ENCODE measurements at places on chromosomes 7 and 10.

GRCh38 chr10:117663750-117664149 lies 121.2 kb downstream of the EMX2 start:
- no peak for DNase-seq

- no peak for DNase-seq
Observed at GRCh38 chr7:137625197-137625596, 221.6 kb downstream of the DGKI start.

GRCh38 chr7:42095791-42096190 lies 141.2 kb downstream of the GLI3 start:
- no peak for DNase-seq

DNA sequence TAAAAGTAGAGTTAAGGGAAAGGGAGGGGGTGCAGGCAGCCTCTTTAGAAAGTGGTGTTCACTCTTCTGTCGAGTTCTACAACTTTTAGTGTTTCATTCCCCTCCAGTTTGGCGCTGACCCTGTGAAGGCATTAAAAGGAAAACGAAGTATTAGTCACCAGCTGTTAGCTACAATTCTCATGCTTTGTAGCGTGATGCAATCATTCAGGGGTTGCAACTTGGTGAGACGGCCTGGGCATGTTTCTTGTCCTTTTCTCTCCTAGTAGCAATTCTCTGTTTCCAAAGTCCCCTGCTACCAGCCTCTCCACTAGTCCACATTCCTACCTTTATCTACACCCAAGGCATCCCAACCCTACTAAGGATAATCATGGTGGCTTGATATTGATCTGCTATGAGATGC lies 33.7 kb upstream of the DGKI start:
- no peak for DNase-seq

DNA sequence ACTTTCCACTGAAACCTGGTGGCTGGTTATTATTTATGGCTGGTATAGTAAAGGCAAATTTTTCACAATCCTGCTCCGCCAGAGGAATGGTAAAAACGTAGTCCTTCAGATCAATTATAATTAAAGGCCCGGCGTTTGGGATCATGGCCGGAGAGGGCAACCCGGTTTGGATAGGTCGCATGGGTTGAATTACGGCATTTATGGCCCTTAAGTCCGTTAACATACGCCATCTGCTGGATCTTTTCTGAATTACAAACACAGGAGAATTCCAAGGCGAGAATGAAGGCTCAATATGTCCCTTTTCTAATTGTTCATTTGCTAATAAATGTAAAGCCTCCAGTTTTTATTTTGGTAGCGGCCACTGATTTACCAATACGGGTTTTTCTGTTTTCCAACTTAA lies 11.3 kb upstream of the TAS2R3 start:
- no peak for DNase-seq

DNA sequence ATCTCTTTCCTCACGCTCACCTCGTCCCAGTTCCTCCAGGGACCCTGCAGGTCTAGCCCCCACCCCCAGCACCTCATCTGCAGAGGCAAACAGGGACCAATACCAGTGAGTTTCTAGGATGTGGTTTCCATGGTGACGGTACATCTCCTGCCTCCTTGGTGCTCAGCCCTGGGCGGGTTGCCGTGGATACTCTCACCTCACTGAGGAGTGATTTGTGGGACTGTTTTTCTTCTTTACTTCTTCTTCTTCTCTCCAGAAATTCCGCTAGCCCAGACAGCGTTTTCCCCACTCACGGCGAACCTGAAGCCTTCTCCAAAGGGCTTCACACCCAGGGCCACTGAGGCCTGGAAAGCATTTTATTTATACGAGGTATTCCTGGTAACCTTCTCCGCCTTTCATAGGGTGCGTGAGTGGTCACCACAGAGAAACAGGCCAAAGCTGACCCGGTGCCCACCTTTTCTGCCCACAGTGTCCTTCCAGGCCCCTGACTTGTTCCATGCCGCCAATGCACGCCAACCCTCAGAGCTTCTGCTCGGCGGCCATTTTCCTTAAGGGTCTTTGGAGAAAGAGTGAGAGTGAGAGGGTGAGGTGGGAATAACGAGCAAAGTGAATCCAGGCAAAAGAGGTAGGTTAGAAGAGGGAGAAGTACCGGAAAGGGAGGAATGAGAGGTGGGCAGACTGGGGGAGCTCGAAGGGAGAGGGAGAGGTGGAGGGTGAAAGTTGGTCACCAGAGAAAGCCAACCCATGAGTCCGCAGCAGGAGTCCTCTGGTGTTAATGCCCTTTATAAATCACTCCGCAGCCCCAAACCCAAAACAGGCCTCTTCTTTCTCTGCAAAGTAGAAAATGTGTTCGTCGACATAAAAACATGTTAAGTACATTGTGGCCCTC lies 15.5 kb downstream of the FAM241B start:
- DNase-seq: no peak

DNA sequence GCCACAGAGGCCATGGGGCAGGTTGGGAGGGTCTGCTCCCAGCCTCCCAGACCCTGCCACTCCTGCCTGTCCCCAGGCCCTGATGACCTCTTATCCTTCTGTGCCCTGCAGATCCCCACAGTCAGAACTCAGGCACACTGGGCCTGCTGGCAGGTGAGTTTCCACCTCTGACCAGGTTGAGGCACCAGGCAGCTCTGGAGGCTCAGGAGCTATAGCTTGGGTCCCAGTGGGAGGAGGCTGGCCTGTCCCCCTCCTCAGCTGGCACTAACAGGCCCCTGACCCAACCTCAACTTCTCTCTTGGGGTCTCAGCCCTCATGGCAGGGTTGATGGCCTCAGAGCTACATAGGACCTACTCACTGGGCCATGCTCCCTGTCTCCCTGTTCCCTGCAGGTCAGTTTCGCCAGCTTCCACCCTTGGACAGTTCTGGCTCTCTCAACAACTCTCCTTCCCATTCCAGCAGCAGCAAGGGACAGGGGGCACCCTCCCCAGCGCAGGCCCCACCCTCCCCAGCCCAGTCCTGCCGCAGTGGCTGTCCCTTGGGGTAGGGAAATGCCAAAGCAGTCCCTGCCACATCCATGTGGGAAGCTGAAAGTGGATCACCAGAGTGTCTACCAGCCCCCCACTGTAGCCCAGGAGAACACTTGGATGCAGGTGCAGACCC lies 2.7 kb upstream of the AEBP1 start:
- DNase-seq: no peak

- no peak for DNase-seq
Observed at GRCh38 chr7:20596653-20597052, 18.8 kb upstream of the ABCB5 start.

DNA sequence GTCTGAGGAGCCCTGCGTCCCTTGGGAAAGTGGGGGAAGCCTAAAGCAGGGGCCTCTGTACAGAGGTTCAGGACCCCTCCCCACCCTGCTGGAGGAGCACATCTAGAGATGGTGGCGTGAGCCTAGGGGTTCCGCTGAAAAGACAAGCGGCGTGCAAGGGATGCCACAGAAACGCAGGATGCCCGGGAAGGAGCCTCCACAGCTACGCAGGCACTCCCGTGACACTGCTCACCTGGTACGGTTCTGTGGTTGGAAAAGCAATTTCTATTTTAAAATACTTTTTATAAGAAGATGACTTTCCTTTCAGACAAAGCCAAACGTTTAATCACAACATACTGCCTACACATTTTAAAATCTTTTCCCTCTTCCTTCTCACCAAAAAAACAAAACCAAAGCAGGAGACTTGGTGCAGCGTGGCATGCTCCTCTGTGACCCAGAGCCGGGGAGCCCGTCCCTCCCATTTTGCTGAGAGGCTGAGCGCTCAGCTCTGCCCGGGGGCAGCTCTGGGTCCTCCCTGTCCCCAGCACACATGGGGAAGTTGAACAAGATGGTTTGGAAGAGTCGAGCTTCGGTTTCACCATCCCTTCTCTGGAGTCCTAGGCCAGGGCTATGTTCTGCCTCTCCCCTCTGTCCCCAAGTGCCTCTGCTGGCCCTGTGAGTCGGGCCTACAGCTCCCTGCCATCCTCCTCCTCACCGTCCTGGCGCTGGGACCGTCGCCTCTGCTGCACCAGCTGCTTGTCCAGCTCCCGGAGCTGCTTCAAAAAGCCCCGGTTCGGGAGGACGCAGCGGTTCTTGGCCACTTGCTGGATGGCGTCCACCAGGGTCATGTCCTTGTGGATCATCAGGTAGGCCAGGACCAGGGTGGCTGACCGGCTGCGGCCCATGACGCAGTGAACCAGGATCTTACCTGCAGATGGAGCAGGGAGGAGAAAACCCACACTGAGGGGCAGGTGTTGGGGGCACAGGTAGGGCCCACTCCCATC lies 74.0 kb upstream of the SAMD8 start:
- DNase-seq: no peak

DNA sequence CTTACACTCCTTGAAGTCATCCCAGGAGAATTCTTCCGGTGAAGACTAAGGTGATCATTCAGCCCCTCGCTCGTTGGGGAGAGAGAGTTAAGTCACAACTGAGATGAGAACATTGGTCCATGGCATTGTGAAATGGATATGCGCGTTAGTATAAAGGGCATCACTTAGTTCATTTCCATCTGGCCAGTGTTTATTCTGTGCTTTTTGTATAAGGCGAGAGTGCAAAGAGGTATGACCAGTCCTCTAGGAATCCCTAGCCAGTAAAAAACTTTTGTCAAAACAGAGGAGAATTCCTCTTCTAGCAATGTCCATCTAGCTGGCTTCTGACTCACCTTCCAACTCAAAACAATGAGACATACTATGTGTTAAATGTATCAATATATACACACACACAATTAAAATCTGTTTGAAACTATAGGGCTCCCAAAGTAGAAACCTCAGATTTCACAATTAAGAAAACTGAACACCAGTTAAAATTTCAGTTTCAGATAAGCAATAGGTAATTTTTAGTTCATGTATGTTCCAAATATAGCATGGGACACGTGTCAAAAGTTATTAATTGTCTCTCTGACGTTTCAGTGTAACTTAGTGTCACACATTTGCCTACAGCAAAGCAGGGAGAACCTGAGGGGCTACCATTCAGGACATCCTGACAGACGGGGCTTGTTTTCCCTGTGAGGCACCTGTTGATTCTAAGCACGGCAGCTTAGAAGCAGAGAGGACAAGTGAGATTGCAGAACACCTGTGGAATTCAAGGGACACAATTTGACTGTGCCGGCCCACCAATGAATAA lies 158.9 kb downstream of the KLF6 start:
- DNase-seq: no peak

DNA sequence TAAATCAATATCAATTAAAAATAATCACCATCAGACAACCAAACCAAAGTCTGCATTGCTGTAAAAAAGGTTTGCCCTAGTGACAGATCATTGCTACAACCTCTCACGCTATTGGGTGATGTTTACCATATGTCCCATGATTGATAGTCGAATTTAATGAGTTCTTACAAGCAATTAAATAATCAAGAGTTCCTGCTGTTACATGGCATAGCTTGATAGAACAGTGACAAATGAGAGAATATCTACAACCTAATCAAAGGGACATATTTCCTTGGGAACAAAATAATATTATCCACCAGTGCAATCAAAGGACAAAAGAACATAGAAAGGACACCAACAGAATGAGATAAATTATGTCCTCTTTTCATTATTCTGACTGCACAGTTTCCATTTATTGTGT lies 387.4 kb downstream of the ETV1 start:
- DNase-seq: no peak

DNA sequence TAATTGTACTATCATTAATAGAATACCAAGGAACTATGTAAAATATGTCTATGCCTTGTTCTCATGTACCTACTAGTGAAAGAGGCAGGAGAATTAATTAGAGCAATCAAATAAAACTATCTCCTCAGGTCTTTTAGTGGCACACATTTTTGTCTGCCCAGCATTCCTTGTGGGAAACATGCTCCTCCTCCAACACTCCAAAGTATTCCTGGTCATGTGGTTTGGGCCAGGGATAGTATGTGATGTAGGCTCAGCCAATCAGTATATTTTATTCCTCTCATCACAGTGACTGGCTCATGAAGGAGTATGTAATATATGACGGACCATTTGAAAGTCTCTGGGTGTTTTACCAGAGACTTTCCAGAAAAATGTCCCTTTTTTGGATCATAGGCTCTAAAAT lies 16.7 kb upstream of the SYPL1 start:
- no peak for DNase-seq

- DNase-seq: peak; percentile 62
Observed at GRCh38 chr10:119306514-119306951, 99.2 kb downstream of the GRK5 start.

- no peak for DNase-seq
Observed at GRCh38 chr7:30813466-30813865, 42.2 kb downstream of the MINDY4 start.

- DNase-seq: no peak
Observed at GRCh38 chr10:13693783-13694700, 107.3 kb downstream of the PRPF18 start.

GRCh38 chr10:80664071-80664680 lies 126.5 kb downstream of the SH2D4B start:
- DNase-seq: peak; percentile 19

DNA sequence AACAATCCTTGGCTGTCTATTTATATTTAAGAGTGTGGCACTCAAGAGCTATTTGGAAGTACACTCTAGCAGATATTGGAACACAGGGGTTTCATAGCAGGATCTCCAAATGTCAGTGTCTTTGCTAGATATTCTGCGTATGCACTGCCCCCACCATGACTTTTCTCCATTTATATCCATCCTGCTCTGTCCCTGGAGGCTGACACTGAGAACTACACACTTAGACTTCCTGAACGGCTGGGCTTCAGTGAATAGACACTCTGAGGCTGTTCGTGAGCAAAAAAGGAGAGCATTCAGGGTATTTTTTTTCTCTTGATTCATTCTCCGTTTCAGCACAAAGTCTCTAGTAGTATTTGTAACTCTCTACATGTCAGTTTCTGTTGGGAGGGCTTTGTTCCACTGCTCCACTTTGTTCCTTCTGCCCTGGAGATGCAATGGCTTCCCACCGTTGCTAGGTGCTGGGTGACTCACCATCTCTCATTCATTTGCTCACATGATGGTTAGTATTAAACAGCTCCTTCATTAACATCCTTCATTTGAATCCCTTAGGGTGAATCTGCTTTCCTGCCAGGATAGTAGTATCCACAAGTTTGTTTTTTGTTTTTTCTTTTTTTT lies 155.9 kb upstream of the SLC13A1 start:
- no peak for DNase-seq

DNA sequence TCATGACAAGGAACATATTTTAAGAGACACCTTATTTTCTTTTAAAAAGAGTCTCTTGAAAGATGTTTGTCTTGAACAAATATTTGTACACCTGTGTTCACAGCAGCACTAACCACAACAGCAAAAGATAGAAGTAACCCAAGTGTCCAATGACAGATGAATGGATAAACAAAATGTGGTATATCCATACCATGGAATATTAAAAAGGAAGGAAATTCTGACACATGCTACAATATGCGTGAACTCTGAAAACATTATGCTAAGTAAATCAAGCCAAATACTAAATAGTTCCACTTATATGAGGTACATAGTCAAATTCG lies 17.8 kb downstream of the SGMS1 start:
- DNase-seq: no peak

DNA sequence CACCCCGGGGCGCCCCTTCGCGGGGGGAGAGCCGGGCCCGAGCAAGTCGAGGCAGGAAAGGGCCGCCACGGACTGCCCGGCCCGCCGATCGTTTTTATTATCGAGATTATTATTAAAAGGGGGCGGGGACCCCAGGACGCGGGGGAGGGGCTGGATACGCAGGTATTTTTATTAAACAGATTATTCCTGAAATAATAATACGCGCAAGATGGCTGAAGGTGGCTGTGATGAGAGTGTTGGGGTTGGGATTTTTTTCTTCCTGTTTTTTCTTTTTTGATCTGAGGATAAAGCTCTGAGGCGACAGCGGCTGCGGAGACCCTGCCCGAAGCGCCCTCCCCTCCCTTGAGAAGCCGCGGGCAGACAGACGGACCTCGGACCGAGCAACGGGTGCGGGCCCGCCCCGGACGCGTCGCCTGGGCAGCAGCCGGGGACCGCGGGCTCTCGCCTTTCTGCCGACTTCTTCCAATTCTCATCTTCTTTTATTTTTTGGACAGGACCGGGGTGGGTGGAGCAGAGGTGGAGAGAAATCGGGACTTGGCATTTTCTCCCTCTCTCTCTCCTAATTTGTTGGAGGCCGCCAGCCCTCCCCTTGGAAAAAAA lies 1.4 kb upstream of the TRIM8 start:
- DNase-seq: peak; percentile 51

Data from activated T-cell treated with anti-CD3 and anti-CD28 coated beads for 1 hour (primary cell).